ENCODE measurements at places on chromosomes 13 and 19. TPM values are rescaled to one million over a fixed set of nuclear protein-coding genes. Genes with fewer than 3 reads are reported as not detected.
A peak's percentile ranks its signal among the peaks of the same experiment; 100 is the strongest.

Gene TGFBR3L
- total RNA-seq = 4.6 TPM

- DNase-seq = no peak
Observed at GRCh38 chr13:59337070-59337469, 826.7 kb downstream of the DIAPH3 start.

DNA sequence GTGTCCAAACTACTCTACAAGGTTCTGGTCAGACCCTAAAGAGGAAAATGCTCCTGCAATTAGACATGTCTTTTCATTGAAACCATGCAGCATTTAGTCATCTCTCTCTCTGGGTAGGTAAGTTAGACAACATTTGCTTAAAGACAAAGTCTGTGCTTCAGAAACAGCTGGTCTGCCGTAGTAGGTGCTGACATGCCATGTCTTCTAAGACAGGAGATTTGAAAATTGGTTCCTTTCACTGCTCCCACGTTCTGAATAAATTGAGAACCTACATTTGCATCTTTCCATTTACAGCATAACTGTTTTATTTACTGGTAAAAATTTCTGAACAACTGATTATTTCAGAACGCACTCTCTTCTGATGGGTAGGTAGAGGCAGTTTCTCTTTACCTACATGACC is 494.0 kb downstream of the EFNB2 start:
- DNase-seq = no peak

GRCh38 chr13:109336730-109337129 is 449.7 kb downstream of the IRS2 start:
- no peak for DNase-seq

DNA sequence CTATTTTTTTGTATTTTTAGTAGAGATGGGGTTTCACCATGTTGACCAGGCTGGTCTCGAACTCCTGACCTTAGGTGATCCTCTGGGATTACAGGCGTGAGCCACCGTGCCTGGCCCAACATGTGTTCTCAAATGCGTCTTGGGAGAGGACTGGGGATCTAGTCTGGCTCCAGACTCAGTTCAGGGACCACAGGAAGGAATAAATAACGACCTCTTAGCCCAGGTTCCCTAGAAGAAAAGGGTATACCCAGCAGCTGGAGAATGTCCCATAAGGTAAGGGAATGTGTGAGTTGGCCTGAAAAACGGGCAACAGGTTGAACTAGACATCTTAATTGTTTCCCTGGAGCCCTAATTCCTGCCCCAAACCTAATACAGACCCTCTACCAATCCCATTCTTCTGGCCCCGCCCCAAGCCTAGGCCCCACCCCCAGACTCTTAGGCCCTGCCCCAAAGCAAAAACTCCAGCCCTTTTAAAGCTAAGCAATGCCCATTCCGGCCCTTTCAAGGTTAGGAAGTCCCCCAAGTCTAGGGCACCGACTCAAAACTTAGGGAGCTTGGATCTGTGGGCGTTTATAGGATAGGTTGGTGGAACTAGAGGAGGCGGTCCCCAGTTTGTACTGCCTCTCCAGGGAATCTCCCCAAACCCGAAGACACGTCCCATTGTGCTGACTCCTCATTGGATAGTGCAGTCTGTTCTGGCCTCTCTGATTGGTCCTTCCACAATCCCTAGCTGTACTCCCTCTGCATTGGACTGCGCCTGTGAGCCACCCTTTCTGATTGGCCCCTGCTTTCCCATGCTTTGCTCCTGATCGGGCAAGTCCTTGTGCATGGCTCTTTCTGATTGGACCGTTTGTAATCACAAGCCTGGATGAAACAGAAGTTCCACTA is 5.4 kb upstream of the LRFN1 start:
- DNase-seq = peak; percentile 24

DNA sequence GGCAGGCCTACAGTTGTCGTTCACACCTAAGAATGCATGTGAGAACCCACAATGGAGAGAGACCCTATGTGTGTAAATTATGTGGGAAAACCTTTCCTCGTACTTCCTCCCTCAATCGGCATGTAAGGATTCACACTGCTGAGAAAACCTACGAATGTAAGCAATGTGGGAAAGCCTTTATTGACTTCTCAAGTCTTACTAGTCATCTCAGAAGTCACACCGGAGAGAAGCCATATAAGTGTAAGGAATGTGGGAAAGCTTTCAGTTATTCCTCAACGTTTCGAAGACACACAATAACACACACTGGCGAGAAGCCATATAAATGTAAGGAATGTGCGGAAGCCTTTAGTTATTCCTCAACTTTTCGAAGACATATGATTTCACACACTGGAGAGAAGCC is 11.3 kb downstream of the ZNF555 start:
- no peak for DNase-seq

GRCh38 chr19:6811378-6811777 is 38.9 kb downstream of the VAV1 start:
- no peak for DNase-seq

GRCh38 chr13:82847595-82847994 is 1034.7 kb downstream of the SLITRK1 start:
- no peak for DNase-seq

DNA sequence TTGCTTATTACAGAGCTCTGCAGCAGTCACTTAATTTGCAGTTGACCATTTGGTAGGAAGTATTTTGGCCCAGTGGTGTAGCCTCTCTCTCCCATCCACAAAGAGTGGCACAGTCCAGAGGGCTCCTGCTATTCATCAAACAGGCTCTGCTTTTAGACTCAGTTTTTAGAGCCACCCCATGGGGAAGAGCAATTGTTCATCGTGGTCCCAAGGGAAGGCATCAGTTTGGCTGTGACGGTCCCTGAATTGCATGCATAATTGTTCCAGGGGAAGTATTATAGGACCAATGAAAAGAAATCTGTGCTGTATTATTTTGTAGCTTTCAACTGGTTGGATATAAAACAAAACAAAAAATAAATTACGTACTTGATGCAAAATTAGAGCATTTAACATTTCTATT is 799.0 kb downstream of the DACH1 start:
- DNase-seq = no peak

DNA sequence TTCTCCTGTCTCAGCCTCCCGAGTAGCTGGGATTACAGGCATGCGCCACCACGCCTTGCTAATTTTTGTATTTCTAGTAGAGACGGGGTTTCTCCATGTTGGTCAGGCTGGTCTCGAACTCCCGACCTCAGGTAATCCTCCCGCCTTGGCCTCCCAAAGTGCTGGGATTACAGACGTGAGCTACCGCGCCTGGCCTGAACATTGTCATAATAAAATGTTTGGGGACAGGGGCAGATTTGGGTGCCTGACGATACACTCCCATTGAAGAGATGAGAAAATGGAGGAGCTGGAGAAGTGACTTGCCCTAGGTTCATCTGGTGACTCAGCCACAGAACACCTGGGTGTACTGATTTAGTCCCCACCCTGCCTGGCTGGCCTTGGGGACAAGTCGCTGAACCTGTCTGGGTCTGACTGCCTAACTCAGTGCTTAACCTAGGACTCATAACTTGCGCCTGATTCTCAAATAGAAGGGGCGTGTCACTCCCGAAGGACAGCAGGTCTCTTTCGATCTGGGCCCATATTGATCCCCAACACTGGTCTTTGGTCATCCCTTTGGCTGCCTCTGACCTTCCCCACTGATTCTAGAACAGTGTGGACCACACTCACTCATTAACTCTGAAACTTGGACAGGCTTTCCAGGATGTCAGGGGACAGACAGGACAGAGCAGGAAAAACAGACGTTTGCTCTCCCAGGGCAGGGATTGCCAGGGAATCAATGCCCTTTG is 7.6 kb upstream of the BICRA start:
- peak; percentile 31 for DNase-seq

Measured in activated CD4-positive, alpha-beta memory T cell treated with anti-CD3 and anti-CD28 coated beads for 36 hours (primary cell).